ENCODE measurements at places on chromosomes 4 and X.

GRCh38 chr4:2712261-2712842 lies 43.8 kb downstream of the TNIP2 start:
- DNase-seq = no peak

DNA sequence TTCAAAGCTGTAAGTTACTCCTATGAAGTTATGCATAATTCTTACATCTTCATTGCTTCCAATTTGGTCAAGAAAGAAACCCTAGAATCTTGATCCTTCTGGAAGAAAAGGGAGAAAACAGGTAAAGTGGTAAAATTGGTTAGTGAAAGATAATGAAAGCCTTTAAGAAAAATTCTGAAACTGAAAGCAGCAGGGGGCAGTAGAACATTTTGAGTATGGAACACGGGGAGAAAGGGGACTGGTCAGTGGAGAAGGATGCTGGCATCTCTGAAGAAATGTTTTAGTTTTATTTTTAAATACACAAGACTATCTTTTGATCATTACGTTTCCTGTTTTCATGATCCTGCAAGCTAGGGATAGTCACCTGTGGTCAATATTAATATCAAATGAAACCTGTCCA lies 54.3 kb downstream of the SLIT2 start:
- DNase-seq = no peak

- DNase-seq = no peak
Measured at GRCh38 chr4:138199568-138200235, 42.4 kb downstream of the SLC7A11 start.

GRCh38 chrX:130176354-130176776 lies 4.6 kb downstream of the RAB33A start:
- DNase-seq = no peak

- no peak for DNase-seq
Measured at GRCh38 chrX:111521169-111521568, 9.7 kb downstream of the SERTM2 start.

GRCh38 chr4:39062094-39062769 lies at the start of gene KLHL5:
KLHL5 (plus strand) TSS chr4:39062232; CDS start chr4:39062653, 421 bp downstream.
- no peak for DNase-seq

- DNase-seq = no peak
Measured at GRCh38 chr4:172892300-172892699, 276.3 kb upstream of the GALNT7 start.

DNA sequence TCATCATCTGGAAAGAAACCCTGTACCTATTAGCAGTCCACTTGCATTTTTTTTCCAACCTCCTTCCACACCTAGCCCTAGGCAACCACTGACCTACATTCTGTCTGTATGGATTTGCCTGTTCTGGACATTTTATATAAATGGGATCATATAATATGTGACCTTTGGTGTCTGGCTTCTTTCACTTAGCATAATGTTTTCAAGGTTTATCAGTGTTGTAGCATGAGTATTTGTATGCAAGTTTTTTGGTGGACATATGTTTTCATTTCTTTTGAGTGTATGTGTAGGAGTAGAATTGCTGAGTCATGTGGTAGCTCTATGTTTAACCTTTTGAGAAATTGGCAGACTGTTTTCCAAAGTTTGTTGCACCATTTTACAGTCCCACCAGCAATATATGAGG lies 198.6 kb downstream of the CEP135 start:
- DNase-seq = no peak

- no peak for DNase-seq
Measured at GRCh38 chr4:108130955-108131354, 37.8 kb downstream of the LEF1 start.

GRCh38 chr4:145878501-145879435 lies 59.9 kb downstream of the ZNF827 start:
- no peak for DNase-seq

- no peak for DNase-seq
Measured at GRCh38 chr4:178752954-178753525, 1310.8 kb upstream of the AGA start.

GRCh38 chr4:169345316-169345721 lies 74.6 kb upstream of the SH3RF1 start:
- DNase-seq = no peak

GRCh38 chr4:84442778-84443177 lies 56.3 kb downstream of the NKX6-1 start:
- no peak for DNase-seq

- DNase-seq = no peak
Measured at GRCh38 chrX:130111220-130112154, 1.2 kb upstream of the ELF4 start.

DNA sequence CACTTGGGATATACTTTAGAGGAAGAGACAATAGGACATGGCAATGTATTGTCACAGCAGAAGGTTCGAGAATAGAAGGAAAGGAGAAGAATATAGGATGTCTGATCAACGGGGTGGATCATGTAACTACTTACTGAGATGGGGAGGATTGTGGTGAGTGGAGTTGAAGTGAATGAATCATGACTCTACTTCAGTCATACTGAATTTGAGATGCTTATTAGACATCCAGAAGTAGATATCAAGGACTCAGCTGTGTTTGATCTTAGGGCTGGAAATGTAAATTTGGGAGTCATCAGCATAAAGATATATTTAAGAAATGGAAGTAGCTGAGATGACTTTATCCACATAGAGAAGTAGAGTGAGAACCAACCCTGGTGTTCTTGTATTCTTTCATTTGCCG lies 29.1 kb upstream of the DHX15 start:
- no peak for DNase-seq

- no peak for DNase-seq
Measured at GRCh38 chr4:48944252-48944651, 37.7 kb upstream of the OCIAD2 start.

GRCh38 chrX:44227991-44228390 lies 115.5 kb downstream of the EFHC2 start:
- no peak for DNase-seq

DNA sequence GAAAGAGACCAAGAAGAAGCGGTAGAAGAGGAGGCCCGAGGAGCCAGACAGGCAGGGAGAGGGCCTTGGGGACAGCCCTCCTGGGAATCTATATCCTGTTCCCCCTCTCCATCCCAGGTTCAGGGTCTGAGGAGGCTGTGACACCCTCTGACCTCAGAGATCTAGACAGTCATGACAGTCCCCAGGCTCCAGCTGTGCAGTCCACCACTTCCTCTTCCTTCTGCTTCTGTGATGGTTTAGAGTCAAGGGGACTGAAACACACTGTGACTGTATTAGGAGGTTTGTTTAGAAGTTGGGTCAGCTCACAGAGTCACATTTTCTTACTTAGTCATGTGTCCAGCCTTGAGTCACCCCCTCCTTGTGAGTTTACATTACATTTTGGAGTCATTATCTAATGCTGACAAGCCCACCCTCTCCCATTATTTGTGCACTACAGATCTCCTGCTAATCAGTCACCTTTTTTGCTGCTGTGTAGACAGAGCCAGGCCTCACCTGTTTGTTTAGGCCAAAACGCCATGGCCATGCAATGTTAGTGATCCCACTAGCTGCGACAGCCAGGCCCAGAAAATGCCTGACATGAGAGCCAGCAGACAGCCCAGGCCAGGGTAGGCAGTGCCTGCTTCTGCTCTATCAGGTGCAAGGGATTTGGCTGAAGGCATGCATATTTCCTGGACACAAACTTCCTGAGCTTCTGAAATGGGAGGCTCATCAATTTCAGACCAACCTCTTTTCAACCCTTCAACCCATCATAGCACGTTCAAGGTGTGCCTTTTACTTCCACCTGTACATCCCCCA lies 26.0 kb downstream of the MANBA start:
- no peak for DNase-seq

GRCh38 chr4:142556570-142557238 lies 289.4 kb downstream of the INPP4B start:
- no peak for DNase-seq

DNA sequence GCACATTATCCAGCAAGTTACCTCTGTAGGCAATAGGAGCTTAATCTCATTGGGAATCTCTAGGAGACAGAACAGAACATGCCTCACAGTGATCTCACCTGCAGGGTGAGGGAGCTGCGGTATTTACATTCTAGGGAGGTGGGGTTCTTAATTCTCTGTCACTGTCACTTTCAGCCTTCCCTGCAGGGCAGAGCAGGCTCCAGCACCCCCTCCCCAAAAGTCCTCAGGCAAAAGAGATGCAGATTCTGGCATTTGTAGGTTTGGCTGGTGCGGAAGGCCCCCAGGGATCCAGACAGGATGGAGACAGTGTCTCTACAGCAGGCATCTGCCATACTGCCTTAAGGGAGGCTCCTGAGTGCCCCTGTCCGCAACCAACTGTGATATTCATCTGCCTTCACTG lies 166.4 kb upstream of the ATP6AP2 start:
- no peak for DNase-seq
